Forelimb muscle (tissue), 1 donor: ENCODE measurements at places on chromosomes 13 and 19. TPM values are rescaled to one million over a fixed set of nuclear protein-coding genes. Genes with fewer than 3 reads are reported as not detected.

DMPK gene
- polyA plus RNA-seq: 382 TPM

KLK11 gene
- polyA plus RNA-seq: not detected

SIGLEC12 gene
- polyA plus RNA-seq: not detected

SHISA7 gene
- 0.14 TPM for polyA plus RNA-seq

KLF2 gene
- 48.2 TPM for polyA plus RNA-seq

DNA sequence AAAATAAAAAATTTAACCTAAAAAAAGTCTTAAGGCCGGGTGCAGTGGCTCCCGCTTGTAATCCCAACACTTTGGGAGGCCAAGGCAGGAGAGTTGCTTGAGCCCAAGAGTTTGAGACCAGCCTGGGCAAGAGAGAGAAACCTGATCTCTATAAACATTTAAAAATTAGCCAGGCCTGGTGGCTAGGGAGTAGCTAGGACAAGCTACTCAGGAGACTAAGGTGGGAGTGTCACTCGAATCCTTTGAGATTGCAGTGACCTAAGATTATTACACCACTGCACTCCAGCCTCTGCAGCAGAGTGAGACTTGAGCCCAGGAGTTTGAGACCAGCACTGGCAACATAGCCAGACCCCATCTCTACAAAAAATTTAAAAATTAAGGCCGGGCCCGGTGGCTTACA lies 1.1 kb downstream of the CCDC97 start:
- DNase-seq: no peak

DNA sequence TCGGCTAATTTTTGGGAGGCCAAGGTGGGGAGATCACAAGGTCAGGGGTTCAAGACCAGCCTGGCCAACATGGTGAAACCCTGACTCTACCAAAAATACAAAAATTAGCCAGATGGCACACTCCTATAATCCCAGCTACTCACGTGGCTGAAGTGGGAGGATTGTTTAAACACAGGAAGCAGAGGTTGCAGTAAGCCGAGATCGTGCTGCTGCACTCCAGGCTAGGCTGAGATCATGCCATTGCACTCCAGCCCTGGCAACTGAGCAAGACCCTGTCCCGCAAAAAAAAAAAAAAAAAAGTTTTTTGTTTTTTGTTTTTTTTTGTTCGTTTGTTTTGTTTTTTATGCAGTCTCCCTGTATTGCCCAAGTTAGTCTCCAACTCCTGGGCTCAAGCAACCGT lies 21.2 kb downstream of the MAST1 start:
- DNase-seq: no peak

- DNase-seq: no peak
These were observed 12.2 kb upstream of the IFNL1 start for GRCh38 chr19:39284032-39284431.

GRCh38 chr19:1554968-1555367 lies 13.2 kb downstream of the MEX3D start:
- no peak for DNase-seq
